ACHN (cell line): ENCODE measurements at places on chromosomes 2 and 18.

GRCh38 chr18:76383636-76384035 is 111.4 kb downstream of the ZNF516 start:
- DNase-seq = no peak

DNA sequence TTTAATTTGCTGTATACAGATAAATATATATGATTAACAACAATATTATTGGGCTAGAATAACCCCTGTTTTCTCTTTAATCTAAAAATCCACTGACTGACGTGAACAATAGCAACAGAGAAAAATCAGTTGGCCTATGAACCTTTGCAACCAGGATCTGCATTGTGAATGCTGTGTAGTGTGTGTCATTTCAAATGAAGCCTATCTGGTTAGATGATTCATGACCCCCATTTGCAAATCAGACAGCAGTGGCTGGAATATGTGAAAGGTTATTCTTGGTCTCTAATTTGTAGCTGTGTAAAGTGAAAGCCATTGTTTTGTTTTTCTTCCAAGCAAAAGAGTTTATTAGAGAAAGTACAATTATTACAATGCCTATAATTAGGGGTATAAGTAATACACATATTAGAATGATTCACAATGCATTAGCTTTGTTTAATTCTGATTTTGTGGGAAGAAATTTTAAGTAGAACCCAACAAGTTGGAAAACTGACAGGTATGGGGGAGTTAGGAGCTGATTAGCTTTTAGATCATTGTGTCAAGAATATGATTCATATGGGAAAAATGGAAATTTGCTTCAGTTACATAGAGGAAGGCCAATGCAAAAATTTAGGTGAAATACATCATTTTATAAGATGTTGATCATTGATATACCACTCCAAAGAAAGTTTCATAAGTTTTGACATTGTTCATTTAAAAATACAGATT is 1362.2 kb upstream of the TMEFF2 start:
- peak; percentile 29 for DNase-seq

- no peak for DNase-seq
Observed at GRCh38 chr2:43065871-43066270, 160.5 kb downstream of the ZFP36L2 start.

DNA sequence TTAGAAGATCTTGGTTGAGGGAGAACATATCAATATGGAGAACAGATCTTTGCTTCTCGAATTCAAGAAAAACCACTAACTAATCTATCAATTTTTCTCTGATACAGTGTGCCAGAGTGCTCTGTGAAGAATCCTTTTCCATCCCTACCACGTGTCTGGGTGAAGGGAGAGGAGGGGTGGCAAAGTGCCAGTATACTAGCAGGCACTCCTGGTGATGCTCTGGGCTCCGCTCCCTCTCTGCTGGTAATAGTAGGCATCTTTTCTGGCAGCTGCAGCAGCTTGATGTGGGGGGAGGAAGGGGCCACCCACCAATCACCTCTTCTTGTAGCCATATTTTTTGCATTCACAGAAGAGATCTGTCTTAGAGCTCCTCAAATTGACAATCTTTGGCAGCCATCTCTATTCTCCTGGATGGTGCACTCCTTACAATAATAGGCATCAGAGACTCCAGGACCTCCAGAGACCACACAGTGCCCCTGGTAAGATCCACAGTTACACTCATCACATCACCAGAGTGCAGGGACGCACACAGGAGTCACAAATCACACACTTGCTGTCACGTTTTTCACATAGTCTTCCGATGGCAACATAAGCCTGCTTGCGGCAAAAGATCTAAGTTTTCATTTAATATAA is 15.7 kb downstream of the STK39 start:
- no peak for DNase-seq

- peak; percentile 90 for DNase-seq
Observed at GRCh38 chr2:215693193-215693998, 257.5 kb upstream of the FN1 start.

DNA sequence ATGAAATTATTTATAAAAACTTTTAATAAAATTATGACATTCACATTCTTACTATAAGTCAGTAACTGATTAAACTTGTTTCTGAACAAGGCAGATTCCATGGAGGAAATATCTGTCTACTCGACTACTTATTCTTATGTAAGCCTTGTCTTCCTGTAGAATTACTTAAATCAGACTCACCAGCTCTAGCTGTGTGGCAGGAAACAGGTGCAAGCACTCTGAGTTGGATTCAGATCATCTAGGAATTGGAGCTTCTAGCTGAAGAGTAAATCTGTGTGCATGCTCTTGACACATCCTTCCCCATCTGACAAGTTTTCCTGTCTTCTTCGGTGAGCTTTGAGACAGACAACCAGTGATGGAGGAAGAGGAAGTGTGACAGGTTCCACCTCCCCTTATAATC is 284.7 kb downstream of the TRIB2 start:
- no peak for DNase-seq

DNA sequence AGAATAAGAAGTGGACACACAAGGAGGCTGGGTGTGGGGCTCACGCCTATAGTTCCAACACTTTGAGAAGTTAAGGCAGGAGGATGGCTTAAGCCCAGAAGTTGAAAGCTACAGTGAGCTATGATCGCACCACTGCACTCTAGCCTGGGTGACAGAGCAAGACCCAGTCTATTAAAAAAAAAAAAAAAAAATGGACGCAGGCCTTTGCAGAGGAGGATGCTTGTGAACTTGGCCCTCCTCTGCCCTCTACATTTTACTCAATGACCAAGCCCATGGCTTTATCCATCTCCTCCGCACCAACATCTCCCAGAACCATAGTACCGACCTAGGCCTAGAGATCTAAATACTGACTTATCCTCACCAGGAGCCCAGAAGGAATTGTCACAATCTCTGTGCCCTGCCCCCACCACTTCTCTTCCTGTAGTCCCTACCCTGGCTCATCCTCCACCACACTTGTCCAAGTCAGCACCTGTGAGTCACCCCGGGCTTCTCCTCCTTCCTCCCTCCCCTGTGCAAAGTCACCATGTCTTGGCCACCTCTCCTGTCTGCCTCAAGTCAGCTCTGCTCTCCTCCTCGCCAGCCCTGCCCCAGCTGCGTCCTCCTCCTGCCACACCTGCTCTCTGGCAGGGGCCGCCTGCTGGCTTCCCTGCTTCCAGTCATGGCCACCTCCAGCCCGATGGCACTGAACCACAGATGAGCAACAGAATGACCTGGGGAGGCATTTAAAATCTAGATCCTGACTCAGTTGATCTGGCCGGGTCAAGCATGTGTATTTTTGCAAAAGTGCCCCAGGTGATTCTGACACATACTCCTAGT is 35.8 kb upstream of the ASPRV1 start:
- peak; percentile 52 for DNase-seq

DNA sequence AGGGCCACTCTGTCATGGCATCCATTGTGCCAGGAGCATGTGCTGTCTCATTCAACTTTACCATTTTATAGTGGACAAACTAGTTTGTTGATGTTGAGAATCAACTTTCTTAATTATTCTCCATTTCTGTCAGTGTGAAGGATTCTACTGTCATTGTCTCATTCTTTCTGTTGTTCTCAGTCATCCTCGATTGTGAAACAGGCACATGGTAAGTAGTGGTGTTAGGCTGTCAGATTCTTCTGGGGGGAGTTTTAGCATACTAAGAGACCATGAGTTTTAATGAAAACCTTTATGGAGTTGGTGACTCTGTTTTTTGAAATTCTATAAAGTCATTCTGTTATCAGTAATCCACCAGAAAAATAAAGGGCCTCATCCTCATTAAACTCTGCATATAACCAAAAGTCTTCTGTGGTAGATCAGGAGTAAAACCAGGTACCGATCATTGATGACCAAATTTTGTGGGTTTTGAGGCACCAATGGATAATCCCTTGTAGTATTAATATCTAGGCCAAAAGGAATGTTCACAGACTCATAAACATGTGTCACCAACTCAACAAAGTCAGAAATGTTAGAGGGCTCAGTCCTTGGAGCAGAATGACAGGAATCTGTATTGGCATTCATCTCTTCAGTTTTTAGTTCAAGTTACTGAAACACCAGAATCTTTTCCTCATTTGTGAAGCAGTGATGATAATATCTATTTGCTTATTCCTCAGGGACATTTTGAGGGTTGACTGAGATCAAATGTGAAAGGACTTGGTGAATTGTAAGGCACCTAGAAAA is 73.2 kb downstream of the CERS6 start:
- DNase-seq = no peak

- DNase-seq = no peak
Observed at GRCh38 chr2:205769495-205769850, 87.2 kb downstream of the NRP2 start.

DNA sequence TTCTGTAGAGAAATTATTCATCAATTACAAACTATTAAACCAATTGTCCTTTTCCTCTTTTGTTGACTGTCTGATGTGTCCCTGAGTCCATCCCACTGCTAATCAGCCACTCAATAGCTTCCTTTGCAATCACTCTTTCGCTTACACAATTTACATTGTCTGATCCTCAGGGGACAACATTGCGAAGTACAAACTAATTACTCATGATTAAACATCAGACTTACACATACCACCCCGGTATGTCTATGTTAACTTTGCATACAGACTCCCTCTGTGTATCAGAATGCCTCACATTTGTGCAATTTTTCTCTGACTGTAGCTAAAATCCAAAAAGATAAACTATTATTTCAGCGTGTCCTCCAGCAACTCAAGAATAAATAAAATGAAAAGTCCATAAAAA is 264.4 kb upstream of the REV1 start:
- DNase-seq = no peak

DNA sequence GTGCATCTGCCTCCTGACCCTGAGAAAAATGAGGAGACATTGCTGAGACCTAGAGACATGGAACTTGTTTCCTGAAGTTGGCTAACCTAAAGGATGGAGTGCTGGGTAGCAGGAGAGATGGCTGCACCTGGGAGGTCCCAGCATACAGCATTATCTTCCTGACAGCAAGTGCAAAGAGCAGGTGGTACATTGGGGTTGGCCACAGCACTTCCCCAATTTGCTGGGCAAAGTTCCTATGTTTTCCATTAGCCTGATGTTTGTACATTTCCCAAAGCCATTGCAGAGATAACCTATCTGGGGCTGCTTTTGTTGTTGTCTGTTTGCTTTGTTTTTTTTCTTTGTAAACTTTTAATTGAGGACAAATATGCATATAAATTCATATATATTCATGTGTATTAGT is 296.7 kb downstream of the HRH4 start:
- no peak for DNase-seq

DNA sequence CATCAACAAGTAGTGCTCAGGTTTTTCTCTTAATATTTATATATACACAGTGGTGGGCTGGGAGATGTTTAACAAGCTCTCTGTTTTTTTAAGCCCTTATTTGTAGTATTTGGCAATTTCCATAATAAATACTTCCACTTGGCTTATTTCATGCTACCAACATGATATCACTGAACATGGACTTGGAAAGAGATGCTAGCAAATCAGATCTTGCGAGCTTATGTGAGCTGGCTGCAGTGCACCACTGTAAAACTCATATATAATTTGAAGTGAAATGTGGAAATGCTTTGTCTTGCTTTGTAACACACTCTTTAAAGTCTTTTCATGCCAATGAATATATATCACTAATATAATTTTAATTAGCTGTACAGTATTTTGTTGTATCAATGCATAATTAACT is 155.7 kb downstream of the ALK start:
- no peak for DNase-seq

- no peak for DNase-seq
Observed at GRCh38 chr2:218063486-218063885, 5.6 kb upstream of the RUFY4 start.

GRCh38 chr2:190328573-190329147 is 9.0 kb upstream of the HIBCH start:
- peak; percentile 41 for DNase-seq

DNA sequence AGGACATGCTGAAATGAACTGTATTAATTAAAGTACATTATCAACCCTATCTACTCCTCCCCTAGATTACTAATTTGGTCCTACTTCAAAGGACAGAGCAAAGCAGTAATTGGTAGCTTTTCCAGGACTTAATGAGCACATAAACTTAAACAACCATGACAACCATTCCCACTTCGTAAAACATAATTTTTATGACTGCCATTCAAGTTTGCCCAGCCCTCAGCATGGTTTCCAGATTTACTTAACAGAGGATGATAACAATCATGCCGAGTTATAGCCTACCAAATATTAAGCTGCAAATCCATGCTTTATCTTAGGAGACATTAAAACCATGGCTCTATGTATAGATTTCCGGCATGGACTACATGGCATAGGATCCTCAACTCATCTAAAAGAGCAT is 401.1 kb upstream of the CHAC2 start:
- DNase-seq = no peak

GRCh38 chr2:134289225-134289624 is 35.4 kb downstream of the MGAT5 start:
- no peak for DNase-seq

- no peak for DNase-seq
Observed at GRCh38 chr2:132789066-132789465, 119.1 kb upstream of the LYPD1 start.

- no peak for DNase-seq
Observed at GRCh38 chr2:240429872-240430491, 5.5 kb upstream of the GPC1 start.

DNA sequence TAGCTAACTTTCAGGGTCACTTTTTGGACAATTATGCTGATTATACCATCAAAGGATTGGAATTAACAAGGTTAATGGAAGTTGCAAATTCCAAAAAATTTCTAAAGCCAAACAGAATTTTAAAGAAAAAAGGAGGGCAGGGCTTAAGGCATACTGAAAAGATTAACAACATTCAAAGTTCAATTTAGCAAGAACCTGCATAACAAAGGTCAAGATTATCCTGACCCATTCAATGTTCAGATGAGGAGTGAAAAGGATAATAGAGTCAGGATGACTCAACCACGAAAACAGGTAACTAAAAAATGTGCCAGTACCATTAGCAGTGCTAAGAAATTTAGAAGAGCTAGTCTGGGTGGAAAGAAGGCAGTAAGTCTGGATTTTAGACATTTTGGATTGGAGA is 139.8 kb upstream of the HNMT start:
- no peak for DNase-seq

DNA sequence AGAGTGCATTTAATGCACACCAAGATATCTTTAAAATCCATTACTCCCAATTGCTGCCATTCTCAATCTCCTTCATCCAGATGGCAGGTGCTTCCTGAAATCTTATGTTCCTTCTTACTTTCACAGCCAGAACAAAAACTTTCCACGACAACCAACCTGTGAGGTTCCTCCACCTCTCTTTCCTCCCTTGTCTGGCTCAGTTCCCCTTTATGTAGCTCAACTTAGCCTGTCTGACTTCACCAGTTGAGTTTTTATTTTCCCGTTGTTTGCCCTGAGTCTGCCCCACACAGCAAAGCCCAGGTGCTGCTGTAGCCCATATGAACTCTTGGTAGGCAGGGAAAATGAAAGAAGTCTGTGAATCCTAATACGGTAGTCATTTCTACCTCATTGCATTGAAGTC is 112.5 kb downstream of the MREG start:
- no peak for DNase-seq

DNA sequence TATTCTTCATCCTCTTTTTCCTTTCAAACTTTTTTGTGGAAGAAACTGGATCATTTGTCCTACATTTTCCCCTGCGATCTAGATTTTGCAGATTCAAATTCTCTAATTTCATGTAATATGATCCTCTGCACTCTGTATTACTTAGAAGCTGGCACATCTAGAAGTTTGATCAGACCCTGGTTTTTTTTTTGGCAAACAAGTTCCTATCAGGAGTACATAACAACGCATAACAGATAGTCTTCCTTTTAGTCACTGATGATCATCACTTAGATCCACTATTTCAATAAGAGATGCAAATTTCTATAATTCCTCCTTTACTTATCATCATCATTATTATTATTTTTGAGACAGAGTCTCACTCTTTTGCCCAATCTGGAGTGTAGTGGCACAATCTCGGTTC is 117.1 kb downstream of the CDH2 start:
- no peak for DNase-seq
